ENCODE measurements at places on chromosomes 11 and 22.

GRCh38 chr11:59842316-59842715, 3.0 kb downstream of the CBLIF start:
- no peak for DNase-seq

DNA sequence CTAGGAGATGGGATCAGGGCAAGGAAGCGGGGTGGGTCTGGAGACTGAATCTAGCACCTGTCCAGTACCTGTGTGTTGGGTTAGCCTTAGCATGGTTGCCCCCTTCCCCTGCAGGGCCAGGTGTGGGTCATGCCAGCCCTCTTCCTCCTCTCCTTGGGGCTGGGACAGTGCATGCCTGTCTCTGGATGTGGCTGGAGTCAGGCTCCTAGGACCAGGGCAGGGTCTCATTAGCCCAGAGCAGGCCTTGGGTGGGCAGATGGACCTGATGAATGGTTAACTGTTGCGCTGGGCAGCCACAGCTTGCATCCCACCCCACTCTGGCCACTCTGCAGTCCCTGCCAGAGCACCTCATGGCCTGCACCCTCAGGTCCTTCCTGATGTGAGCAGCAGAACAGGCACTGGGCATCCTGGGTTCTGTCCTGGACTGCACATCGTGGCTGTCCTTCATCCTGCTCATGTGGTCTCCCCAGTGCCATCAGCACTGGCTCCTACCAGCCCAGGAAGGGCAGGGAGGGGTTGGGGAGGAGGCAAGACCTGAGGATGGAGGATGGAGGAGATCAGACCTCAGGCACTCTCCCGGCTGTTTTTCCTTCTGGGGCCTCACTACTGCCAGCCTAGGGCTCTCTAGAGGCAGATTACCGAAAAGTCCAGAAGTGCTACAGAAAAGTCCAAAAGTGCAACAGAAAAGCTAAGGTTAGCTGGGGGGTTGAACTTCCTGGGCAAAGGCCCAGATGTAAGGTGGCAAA, 12.8 kb upstream of the CHRM1 start:
- no peak for DNase-seq

GRCh38 chr11:76831686-76832310, 28.9 kb upstream of the ACER3 start:
- no peak for DNase-seq

DNA sequence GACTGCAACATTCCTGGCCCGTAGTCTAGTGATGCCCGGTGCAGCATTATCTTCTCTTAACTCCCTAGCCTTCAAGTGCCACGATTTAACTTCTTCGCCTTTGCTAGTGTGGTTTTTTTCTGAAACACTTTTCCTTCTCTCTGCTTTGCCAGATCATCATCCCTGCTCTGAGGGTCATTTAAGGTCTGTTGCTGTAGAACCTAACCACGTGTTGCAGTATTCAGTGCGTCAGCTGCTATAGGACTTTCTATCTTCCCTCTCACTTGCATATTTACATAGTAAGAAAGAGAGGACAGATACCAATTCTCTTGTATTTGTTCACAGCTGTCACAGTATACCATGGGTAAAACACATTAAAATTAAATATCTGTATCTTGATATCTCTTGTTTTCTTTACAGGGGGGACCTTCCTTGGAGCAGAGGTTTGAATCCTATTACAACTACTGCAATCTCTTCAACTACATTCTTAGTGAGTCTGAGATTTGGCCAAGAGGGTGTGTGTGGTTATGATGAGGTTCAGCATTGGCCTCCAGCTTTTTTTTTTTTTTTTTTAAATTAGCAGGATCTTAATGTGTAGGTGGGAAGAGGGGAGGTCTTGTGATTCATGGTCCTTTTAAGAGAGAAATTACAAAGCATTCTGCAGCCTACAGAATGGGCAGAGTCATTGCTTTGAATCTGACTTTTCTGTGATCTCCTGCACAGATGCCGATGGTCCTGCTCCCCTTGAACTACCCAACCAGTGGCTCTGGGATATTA, 13.5 kb downstream of the EIF3L start:
- no peak for DNase-seq

DNA sequence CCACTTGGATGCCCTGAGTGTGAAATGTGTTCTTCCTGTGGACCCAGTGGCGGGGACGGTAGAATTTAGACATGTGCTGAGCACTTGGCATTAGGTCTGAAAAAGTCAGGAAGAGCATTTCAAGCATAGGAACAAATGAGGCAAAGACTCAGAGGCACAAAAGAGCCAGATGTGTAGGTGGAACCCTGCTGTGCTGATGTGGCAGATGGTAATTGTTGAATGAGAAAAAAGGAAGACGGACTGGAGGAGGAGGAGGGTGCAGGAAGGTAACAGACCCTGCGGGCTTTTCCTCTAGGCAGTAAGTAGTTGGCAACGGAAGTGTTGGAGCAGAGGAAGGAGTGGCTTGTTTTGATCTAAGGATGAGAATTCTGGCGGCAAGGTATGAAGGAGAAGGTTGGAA, 985.8 kb downstream of the TBC1D22A start:
- DNase-seq = no peak

GRCh38 chr11:104665641-104666040, 232.6 kb downstream of the CASP12 start:
- DNase-seq = peak; percentile 21
